ENCODE measurements at places on chromosomes 7 and 10.

- DNase-seq, result no peak
Observed at GRCh38 chr10:96236876-96237275, 34.5 kb downstream of the BLNK start.

DNA sequence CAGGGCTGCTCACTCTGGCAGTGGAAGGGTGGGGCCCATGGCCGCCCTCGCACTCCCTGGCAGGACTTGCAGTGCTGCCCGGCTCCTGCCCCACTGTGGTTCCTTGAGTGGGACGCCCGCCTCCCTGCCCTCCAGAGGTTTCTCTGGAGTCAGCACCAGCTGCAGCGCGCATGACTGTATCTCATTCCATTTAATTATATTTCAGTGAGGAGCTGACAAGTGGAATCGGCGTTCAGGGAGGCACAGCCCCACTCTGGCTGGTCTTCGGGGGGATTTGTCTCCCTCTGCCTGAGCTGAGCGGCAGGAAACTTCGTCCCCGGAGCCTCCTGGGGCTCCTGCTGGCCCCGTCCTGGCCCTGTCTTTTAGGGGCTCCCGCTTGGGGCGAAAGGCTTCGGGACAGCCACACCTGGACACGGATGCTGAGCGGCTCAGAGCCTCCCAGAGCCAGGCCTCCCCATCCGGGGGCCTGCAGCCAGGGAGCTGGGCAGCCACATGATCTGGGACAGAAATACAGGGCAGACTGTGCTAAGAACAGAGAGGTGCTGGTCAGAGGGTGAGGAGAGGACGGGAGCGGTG, 75.3 kb upstream of the NKX6-2 start:
- peak; percentile 47 for DNase-seq

DNA sequence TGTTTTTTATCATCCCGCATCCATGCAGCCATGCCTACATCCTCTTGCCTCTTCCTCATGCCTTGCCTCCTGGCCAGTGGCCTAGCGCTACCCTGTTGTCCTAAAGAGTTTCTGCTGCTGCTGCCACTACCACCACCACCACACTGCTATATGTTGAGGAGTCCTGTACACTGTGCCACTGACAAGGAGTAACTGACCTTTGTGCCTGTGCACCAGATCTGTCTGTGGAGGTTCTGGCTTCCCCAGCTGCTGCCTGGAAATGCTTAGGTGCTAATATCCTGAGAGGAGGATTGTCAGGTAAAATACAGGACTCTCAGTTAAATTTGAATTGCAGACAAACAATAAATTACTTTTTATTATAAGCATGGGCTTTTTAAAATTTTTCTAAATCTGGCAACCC, 7.0 kb upstream of the CFAP69 start:
- DNase-seq, result no peak

DNA sequence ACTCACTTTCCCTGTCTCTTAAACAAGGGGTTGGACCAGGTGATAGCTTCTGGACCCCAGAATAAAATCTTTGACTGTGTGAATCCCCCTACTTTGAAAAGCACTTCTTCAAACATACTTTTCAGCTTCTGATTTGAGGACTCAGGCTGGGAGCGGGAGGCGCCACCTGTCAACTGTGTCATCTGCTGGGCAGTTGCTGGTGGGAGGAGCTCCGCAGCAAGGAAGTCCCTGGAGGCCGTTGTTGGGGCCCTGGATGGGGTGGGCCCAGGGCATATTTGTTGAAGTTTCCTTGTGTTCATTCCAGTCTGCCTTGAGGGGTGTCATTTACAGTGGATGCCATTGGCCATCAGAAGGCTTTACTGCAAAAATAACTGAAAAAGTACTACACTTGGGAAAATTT, 197.7 kb downstream of the CCDC3 start:
- DNase-seq, result no peak

- DNase-seq, result no peak
Observed at GRCh38 chr10:16820421-16820820, 3.2 kb upstream of the RSU1 start.

DNA sequence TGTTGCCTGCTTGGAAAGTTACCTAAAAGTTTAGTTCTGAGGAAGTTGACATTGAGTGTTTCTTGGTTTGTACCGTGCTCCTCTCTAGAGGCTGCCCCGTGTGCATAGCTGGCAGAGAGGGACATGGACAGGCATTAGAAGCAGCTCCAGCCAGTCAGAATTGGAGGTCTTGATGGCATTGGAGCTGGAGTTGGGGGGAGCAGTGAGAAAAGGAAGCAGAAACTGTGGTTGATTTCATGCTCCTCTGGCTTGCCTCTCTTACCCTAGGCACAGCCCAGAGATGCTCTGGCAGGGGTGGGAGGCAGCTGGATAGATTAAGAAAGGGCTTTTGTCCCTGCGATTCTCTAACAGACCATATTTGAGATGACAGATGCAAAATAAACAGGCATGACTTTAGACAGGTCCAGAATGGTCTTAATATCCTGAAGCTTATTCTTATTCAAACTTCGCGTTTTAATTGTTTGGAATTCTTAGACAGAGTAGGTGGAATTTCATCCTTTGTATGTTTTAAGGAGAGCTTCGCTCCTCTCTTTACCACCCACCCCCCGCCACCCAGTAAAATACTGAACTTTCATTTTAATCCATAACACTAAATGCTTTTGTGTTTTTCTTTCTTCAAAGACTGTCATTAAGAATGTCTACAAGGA, 73.5 kb upstream of the GLCCI1 start:
- DNase-seq, result no peak

- peak; percentile 83 for DNase-seq
Observed at GRCh38 chr10:126242397-126243260, 145.6 kb downstream of the ADAM12 start.

- no peak for DNase-seq
Observed at GRCh38 chr10:11097686-11098085, 80.0 kb downstream of the CELF2 start.

DNA sequence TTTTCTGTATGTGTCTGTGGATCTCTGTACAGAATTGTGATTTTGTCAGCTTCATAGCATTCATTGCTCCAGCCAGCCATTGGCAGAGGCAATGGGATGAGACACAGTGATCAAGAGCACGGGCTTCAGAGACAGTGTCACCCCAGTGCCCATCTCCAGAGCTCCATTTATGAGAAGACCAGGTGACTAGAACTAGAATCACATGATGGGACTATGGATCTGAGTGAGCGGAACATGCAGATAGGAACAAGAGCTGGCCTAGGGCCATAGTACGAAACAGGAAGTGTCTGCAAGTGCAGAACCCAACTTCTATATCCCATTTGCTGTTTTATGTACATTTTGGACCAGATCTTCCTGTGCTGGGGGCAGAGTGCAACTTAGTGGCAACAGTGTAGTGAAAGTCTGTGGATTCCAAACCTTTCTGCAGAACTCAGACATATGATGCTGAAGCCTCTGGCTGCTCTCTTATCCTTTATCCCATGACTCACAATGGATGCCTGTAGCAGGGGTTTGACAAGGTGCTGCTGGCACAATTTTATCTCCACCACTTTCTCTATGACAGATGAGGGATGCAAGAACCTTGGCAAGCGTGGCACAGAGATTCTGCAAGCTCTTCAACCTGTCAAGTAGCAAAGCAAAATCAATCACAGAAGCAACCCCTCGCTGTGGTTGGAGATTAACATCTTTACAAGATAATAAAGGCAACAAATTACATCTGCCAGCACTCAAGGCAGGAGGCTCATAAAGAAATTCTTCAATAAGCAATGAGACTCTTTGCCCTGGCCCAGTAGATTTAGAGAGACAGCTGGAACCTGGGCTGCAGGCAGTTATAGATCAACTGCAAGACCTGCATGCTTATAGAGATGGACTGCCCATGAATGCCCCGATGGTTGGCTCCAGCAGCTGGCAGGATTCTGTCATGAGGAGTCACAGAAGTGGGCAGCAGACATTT, 681.3 kb downstream of the TNS3 start:
- DNase-seq, result no peak

DNA sequence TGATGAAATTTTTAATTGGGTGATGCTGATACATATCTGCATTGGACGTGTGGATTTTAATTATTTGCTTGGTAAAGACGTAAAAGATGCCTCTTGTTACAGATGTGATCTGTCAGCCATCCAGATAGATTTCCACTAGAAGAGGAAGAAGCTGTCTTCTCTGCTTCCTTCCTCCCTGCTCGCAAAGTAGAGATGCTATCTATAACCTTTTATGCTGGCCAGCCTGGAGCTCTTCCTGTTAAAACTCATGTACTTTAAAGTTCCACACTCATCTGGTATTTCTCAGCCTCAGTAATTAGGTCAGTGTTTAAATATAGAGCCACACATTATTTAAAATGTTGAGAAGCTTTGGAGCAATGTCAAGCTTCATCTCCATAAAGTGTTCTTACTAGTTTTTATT, 51.2 kb upstream of the TMEM229A start:
- DNase-seq, result no peak

GRCh38 chr7:42457663-42458062, 220.7 kb upstream of the GLI3 start:
- no peak for DNase-seq

DNA sequence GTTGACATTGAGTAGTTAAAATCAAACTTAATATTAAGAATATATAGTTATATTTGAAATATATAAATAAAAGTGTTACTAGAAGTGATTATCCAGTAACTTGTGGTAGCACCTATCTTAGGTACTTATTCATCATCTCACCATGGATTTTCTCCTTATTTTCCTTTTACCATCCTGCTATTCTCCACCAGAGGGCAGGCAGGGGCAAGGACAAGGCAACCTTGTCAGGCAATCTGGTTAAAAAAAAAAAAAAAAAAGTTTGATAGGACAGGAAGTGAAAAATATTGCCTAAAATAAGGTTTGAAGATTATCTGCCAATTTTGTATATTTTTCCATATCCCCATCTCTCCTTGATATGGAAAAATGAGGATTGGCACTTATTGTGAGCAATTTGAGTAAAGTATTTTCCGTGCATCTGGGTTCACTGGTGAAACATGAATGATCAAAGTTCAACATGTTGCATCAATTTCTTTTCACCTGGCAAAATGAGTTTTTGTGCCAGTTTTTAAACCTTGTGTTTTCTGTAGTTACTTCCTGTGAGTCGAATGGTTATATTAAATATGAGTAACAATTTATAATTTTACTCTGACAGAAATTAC, 256.7 kb downstream of the AGMO start:
- no peak for DNase-seq

GRCh38 chr7:152989889-152990380, 230.4 kb downstream of the ACTR3B start:
- no peak for DNase-seq

DNA sequence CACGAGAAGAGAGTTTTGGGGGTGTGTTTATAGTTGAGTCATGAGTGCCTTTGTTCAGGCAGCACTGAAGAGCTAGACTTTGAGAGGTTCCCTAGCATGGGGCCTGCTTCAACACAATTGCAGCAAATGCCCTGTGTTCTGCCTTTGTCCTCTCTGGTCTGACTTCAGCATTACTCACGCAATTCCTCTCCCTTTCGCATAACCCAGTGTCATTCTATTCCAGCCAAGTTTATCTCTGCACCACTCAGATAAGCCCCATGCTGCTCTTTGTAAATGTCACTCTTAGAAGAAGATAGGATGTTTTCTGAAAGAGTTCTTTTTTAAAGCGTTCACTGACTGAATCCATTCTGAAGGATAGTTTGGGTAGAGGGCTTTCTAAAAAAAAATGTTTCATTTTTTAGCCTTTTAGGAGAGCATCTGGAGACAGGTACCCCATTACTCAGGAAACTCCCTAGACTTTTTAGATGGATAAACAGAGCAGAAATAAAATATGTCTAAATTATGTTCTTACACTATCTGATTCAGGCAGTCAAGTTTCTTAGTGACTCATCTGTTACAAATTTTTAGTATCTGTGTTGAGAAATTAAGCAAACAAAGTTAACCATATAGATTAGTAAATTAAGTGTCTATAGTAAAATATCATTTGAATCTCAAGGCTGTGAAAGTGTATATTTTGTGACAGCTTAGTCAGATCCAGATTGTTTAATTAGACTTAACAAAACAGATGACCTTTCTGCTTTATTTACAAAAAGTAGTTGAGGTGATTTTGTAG, 318.5 kb downstream of the GPR158 start:
- DNase-seq, result no peak

Measured in left forelimb (tissue), 1 donor.